ENCODE measurements at places on chromosomes 13 and 19.
A peak's percentile ranks its signal among the peaks of the same experiment; 100 is the strongest.

- DNase-seq, result no peak
These were observed 15.7 kb upstream of the TIMM44 start for GRCh38 chr19:7959211-7959610.

DNA sequence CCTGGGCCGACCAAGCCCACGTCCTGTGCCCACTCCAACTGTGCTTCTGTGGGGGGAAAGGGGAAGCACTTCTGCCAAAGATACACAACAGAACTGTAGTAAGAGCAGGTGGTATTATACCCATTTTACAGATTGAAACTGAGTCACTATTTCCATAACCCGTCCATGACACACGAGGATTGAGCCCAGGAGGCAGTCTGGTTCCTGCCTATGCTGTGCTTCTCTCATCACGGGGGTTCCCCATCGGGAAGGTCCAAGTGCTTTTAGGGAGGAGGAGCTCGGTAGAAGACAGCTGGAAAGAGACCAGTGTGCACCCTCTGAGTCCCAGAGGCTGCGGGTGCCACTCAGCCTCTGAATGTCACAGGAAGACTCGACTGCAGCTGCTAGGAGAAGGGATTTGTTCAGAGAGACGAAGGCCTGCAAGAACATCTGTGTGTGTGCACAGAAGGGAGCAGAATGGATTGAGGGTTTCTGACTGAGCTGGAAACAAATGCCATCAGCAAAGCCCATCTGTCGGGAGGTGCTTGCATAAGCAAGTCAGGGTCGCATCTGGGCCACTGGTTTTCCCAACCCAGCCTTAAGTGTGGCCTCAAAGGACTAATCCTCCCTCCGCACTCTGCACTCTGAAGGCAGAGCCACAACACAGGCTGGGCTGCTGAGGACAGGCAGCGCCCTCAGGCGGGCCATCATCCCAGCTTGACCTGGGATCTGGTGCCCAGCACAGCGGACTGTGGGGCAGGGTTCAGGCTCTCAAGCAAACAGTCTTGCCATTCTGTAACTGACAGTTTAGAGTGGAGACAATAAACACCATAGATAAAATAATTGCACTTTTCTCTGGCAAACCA is 150.0 kb downstream of the DPF1 start:
- DNase-seq, result no peak

DNA sequence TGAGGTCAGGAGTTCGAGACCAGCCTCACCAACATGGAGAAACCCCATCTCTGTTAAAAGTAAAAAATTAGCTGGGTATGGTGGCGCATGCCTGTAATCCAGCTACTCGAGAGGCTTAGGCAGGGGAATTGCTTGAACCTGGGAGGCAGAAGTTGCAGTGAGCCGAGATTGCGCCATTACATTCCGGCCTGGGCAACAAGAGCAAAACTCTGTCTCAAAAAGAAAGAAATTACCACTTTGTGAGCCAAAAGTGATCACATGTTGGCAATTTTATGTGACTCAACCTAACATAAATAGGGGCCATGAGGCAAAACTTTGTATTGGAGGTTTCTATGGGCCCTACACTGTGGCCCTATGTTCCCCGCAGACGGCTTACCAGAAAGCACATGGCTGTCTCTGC is 72.2 kb downstream of the MAP4K1 start:
- DNase-seq, result no peak

DNA sequence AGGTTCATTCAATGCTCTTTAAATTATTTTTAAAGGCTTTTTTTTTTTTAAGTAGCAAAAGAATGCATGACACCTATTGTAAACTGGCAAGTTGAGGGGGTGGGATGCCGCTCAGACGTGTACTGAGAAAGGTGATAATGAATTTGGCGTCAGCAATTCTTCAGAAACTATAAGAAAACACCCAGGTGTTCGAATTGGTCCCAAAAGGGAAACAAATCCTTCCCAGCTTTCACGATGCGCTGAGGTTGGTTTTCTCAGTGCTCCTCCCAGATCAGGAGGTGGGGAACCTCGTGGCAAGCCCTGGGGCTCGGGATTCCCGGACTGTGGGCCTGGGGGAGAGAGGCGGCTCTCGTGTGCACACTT is 543 bp upstream of the FAM124A start:
- DNase-seq, result no peak

DNA sequence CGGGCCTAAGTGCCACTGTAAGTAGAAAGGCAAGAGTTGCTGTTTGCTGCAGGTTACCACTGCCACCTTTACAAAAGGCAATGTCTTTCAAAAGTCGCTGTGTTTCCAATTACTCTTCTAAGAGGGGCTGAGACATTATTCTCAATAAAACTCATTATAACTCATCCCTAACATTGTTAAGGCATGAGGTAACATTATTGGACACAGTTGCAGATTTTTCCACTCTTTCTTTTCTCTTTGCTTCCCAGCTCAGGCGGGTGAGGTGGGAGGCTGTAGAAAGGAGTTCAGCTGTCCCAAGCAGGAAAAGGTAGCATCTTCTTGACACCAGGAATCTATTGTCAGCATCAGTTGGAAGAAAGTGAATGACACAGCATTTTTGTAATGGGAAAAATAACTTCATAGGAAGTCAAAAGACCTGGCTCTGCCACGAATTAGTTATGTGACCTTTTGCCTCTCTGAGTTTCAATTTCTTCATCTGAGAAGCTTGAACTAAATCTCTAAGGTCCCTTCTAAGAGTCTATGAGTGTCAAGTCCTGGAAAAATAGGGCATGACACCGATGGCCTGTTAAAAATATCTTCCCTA is 2.1 kb upstream of the UBL3 start:
- no peak for DNase-seq

GRCh38 chr13:29737061-29737460 is 113.4 kb downstream of the UBL3 start:
- DNase-seq, result no peak

DNA sequence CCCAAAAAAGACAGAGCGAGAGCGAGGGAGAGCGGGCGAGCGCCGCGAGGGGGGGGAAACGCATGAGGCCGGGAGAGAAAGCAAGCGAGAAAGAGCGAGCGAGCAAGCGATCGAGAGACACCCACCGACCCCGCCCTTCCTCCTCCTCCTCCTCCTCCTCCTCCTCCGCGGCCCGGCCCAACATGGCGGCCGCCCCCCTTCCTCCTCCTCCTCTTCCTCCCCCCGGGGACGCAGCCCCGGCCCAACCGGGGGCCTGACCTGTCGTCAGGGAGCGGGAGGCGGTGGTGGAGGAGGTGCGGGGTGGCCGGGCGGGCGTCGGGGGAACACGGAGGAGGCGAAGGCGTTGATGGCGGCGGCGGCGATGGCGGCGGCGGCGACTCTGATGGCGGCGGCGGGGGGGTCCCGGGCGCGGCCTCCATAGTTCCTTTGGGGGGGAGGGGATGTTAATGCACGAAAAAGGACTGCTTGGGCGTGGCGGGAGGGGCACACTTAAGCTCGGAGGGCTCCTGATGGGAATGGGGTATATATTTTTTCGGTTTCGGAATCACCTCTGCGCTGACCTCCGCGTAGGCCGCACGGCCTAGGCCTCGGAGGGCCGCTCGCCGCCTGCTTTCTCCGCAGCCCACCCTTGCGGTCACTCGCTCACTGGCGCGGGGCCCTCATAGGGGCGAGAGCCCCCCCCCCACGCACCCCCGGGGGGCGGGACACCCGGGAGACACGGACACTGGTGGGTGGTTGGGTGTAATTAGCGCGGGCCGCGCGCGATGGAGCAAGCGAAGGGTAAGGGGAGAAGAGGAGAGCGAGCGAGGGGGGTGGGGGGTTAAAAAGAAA is 1.2 kb downstream of the ZC3H4 start:
- peak; percentile 90 for DNase-seq

- no peak for DNase-seq
These were observed 21.6 kb upstream of the WDR88 start for GRCh38 chr19:33110137-33110910.

- no peak for DNase-seq
These were observed 513.7 kb downstream of the GPC6 start for GRCh38 chr13:93740334-93740733.

DNA sequence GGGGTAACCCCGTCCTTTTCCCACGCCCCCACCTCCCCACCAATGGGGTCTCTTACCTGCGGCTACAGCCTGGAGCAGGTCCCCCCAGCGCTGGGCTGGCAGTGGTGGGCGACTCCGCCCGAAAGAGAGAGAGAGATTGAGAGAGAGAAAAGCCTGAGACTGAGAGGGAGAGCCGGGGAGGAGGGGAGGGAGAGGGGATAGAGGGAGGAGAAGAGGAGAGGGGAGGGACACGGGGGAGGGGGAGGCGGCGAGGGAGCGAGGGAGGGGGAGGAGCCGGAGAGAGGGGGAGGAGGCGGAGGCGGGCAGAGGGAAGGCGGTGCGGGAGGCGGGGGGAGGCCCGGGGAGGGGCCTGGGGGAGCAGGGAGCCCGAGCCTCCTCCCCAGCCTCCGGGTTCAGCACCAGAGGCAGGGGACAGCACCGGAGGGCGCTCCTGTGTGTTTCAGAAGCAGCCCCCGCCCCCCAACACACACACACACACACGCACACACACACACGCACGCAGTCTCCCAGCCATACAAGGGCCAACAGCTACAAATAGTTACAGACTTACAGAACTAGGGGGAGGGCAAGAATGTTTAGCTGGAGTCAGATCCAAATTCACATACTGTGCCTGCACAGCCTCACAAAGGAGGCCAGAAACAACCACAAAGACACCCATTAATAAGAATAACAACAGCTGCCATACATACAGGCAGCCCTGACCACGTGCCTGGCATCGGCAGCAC is at the start of gene SLC8A2:
Gene SLC8A2 (minus strand): TSS at position 161 of the 725 bp plus-strand sequence. CDS start 5,490 bp downstream, outside the sequence.
- peak; percentile 72 for DNase-seq
